ENCODE measurements at places on chromosomes 5 and 9.

DNA sequence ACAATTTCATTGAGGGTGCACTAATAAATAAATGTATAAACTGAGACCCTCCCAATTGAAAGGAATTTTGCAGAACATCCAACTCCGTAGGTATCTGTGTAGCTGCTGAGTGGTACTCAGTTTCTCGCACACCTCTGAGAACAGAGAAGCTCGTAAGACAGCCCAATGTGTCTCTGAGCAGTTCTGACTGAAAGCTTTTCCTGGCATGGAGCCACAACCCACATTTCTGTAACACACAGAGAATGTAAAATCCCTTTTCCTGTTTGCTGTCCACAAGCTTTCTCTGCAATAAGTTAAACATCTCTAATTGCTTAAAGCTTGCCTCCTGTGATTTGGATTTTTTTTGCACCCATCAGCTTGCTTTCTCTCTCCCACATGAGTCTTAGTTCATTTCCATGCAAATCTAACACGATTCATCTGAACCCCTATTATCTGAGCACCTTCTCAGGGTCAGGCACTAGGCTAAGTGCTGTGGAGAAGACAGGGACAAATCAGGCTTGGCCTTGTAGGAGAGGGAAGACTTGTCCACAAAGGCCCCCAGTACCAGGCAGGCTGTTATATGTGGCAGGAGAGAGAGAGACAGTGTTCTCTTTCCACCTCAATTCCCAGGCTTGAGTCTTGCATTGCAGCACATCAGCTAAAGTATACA is 44.2 kb upstream of the COL15A1 start:
- no peak for DNase-seq

DNA sequence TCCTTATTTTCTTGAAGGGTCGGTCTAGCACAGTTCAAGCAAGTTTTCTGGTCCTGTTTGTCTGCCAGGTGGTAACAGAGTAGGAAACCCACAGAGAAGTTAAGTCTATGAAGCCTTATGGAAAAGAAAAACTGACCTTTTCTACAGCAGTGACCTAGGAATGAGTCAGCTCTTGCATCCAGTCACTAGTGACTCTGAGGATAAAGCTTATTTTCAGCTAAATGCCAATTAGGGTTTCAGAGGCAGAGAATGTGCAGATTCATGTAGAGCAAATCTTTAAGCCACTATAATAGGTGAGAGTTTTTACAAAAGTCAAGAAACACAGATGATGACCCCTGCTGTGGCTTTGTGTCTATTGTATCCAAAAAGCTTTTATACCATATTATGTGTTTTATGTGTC is 100.7 kb downstream of the CWC27 start:
- DNase-seq, result no peak

- DNase-seq, result no peak
Measured at GRCh38 chr9:108671794-108672193, 184.0 kb downstream of the ACTL7B start.

- no peak for DNase-seq
Measured at GRCh38 chr9:72346333-72346732, 18.7 kb downstream of the ZFAND5 start.

- DNase-seq, result no peak
Measured at GRCh38 chr9:122060481-122060880, 32.6 kb downstream of the TTLL11 start.

DNA sequence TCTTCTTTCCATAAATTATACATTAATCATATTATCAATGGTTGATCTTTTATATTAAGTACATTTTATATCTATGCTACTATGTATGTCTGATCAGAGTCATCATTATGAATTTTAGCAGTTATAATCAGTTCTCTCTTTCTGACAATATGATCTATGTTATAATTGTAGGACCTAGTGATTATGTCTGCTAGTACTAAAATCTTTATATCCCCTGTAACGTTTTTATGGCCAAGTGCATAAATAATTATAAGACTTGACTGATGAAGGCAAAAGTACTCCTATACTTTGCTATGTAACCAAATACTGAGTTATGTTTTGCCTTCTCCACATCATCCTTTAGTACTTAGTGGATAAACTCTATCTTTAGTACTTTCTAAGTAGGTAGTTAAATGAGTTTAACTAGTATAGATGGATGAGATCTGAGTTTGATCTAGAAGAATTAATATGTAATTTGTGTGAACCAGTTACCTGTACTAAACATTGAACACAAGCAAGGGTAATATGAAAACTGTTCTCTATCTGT is 75.4 kb downstream of the SLF1 start:
- no peak for DNase-seq

GRCh38 chr5:125012727-125013451 is 266.4 kb upstream of the ZNF608 start:
- no peak for DNase-seq

- DNase-seq, result no peak
Measured at GRCh38 chr5:2109566-2109965, 226.8 kb upstream of the IRX4 start.

GRCh38 chr9:34430843-34431437 is 27.4 kb downstream of the FAM219A start:
- no peak for DNase-seq

GRCh38 chr5:17037751-17038150 is 101.7 kb upstream of the MYO10 start:
- no peak for DNase-seq

GRCh38 chr5:173796721-173797495 is 91.2 kb upstream of the CPEB4 start:
- DNase-seq, result no peak

DNA sequence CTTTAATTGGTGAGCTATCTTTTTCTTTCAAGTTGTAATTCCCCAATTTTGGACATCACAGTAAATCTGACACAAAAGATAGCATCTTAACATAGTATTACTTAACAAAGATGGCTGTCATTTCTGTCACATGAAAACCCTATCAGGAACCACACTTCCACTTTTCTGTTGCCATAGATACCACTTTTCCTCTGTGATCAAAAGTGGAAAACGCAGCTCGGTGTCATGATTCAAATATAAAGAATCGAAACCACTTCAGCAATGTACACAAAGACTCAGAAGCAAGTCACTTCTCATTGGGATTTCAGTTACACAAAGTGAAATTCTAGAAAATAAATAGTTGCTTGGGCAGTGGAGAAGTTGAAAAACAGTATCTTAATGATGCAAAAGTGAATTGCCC is 524.9 kb upstream of the ITGA1 start:
- DNase-seq, result no peak

DNA sequence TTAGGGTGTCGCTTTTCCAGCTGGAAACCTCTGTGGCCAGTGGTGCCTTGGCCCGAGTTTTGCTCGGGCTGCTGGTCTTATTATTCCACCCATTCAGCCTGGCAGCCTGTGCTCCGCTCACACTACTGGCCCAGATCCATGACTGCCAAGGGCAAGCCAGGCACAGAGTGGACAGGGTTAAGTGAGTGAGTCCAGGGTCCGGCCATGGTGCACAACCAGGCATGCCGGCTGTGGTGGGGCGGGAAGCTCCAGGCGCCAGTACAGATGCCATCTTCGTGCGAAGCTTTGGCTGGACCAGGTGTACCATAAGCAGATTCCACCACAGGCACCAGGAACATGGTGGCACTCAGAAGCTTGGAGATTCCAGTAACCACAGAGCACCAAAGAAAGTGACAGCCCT is 580.2 kb upstream of the FAM174A start:
- no peak for DNase-seq

- DNase-seq, result no peak
Measured at GRCh38 chr5:151244206-151244605, 8.8 kb upstream of the GM2A start.

GRCh38 chr9:116774421-116775180 is 87.5 kb downstream of the TRIM32 start:
- no peak for DNase-seq

DNA sequence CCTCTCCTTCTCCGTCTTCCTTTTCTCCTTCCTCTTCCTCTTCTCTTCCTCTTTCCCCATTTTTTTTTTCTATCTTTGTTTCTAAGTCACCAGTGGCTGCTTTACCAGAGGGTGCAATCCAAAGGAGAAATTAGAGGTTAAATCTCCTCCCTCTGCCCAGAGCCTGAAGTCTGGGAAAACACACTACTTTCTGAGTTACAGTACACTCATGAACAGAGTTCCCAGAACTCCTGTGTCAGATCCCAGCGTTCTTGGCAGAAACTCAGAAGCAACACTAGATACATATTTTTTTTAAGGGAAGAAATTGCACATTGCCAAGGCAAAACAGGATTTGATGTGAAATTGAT is 189.0 kb downstream of the SNCAIP start:
- no peak for DNase-seq

- DNase-seq, result no peak
Measured at GRCh38 chr5:2515180-2515764, 236.2 kb downstream of the IRX2 start.

DNA sequence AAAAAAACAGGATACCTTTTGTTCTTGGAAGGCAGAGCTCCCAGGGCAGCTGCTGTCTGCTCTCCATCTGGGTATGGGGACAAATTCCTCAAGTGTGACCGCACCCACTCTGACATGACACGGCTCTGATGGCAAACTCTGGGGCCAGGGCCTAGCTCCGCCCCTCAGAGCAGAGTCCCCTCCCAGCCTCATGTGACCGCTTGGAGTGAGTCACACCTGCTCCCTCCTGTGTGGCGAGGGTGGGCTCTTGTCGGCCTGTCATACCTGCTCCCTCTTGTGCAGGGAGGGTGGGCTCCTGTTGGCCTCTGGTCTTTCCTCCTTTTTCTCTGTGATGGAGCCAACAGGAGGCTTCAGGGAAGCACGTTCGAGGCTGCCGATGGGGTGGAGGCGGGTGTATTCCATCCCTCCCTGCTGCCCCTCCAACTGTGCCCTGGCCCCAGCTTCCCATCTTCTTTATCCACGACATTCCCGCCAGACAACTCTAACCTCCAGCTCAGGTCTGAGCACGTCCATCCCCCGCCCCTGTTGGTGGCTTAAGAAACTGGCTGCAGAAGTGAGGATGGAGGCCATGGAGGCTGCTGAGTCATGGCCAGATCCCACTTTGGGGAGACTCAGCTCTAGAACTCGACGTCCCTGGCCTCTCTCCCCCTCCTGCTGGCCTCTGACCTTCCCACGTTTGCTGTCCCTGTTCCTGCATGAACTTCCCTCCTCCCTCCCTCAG is 65.3 kb downstream of the OLFM1 start:
- no peak for DNase-seq

- DNase-seq, result peak; percentile 55
Measured at GRCh38 chr9:129726322-129727160, 26.3 kb downstream of the PTGES start.

GRCh38 chr5:109823597-109823996 is 133.9 kb downstream of the MAN2A1 start:
- no peak for DNase-seq

DNA sequence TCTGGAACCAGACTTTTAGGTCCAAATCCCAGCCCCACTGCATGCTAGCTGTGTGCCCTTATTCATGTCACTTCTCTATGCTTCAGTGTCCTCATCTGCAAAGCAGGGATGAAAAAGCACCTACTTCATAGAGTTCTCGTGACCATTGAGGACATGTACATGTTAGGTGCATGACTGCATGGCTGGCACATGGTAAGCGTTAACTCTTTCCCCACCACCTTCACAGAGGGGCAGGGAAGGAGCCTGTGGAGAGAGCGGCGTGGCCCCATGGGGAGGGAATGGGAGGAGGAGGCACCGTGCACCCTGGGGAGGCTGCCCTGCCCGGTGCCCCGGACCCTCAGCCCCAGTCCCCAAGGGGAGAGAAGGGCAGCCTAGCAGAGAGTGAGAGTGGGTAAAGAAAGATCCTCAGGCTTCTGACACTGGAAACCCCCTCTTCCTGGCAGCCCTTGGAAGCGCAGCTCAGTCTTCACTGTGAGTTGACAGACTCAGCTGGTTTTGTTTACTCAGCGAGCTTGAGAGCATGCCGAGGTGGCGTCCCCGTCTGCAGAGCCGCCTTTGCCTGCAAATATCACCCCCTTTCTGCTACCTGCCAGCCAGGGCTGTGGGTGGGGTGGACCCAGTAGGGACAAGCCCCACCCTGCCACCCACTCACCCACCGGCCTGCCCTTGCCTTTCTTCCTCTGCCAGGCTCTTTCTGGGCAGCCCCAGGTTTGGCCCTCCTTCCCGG is 10.6 kb upstream of the ANGPTL2 start:
- no peak for DNase-seq

DNA sequence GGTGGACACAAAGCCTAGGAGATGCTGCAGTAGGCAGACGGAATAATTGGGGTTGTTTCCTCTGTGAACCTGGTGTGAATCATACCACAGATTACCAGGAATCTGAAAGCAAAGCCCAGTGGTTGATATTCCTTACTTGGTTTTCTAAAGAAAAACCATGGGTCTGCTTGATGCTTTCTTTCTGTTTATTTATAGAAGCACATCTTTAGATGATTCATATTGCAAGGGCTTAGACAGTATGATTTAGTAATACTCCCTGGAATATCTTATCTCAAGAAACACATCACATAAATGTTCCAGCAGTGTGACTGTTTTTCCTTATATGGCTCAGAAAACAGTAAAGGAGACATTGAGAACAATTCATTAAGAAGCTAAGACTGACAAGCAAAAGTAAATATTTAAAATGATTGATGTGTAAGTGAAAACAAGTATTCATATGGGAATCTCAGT is 623.3 kb downstream of the RAB3C start:
- DNase-seq, result no peak
